ENCODE measurements at places on chromosomes 5 and 9.

DNA sequence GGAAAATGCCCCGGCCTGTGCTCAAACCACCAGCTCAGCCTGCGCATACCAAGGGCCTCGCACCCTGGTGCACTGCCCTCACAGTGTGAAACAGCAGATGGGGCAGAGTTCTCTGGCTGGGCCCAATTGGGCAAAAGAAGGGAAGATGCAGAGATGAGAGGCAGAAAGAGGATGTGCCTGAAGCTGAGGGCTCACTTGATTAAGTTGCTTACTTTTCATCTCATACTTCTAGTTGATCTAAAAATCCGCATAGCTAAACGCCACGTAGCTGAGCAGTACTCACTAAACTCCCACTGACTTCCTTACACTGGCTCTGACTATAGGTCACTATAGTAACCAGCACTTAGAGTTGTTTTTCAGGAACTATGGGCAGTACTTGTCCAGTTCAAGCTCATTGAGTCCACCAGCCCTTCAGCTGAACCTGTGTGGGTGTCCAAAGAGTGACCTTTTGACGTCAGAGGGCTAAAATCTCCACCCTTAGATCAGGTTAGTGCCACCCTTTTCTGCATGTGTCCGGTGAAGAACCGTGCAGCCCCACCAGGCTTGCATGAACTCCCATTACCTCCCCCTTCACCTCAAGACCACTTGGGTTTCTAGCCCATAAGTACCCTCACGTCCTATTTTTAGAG, 215.2 kb downstream of the AUH start:
- no peak for DNase-seq

- DNase-seq, result no peak
Observed at GRCh38 chr9:27473111-27473529, 51.0 kb upstream of the IFNK start.

- no peak for DNase-seq
Observed at GRCh38 chr5:158715592-158715991, 384.1 kb downstream of the EBF1 start.

DNA sequence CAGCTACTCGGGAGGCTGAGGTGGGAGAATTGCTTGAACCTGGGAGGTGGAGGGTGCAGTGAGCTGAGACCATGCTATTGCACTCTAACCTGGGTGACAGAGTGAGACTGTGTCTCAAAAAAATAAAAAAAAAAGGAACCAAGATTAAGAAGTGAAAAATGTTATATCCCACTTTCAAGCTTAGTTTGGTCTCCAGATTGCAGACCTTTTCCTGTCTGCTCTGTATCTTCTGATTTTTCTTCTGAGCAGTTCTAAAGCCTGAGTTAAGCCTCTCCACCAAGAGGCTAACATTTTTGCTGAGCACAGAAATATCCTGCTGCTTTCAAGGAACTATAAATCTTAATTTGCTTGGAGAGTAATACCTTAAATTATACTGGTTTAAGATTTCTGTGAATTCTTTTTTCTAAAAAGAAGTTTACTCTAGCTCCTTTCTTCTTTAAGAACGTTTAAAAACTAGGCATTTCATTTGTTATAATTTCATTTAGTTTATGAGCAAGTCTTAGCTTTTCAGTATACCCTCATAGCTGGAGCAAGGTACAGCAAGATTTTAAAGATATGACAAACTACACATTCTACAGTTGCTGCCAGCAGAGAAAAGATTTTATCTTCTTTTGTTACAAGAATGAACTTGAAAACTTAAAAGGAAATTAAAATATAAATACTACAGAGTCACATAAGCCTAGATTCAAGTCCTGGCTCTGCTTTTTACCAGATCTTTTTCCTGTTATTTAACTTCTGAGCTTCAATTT, 55.0 kb downstream of the GARNL3 start:
- no peak for DNase-seq

DNA sequence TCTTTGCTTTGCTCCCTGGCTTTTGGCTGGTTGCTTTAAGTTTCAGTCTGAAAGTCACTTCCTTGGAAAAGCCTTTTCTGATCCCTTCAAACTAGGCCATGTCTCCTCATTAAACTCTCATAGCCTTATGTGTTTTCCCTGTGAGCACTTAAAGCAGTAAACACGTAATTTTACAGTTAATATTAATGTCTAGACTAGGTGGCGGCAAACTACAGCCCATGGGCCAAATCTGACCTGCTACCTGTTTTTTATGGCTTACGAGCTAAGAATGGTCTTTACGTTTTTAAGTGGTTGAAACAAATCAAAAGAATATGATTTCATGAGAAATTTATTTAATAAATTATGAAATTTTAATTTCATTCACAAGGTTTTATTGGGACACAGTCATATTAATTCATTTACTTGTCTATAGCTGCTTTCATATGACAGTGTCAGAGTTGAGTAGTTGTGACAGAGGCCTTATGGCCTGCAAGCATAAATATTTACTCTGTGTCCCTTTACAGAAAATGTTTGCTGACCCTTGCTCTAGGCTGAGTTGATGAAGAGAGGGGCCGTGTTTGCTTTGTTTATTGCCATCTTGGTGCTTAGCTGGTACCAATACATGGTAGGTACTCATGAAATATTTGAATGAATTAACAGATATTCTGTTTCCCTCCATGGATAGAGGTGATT, 7.4 kb downstream of the SLC44A1 start:
- no peak for DNase-seq

DNA sequence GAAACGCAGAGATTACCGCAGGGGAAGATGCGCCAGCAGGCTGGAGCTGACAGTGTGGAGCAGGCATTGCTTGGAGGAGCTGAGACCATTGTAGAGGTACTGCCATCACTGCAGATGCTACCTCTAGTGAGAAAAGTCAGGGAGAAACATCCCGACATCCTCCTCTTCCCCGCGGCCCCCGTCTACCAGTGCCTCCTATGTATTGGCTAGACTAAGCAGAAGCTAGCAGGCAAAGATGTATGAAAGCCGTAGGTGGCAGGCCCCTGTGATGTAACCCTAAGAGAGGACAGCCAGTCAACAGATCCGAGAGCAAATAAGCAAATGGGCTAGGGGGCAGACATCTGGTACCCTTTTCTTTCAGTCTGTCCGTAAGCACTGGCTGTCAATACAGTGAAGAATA, 115.5 kb upstream of the ACTBL2 start:
- DNase-seq, result no peak

- DNase-seq, result no peak
Observed at GRCh38 chr5:109163336-109163735, 246.4 kb downstream of the PJA2 start.

GRCh38 chr9:108351571-108351970, 504.2 kb downstream of the ACTL7B start:
- DNase-seq, result no peak

DNA sequence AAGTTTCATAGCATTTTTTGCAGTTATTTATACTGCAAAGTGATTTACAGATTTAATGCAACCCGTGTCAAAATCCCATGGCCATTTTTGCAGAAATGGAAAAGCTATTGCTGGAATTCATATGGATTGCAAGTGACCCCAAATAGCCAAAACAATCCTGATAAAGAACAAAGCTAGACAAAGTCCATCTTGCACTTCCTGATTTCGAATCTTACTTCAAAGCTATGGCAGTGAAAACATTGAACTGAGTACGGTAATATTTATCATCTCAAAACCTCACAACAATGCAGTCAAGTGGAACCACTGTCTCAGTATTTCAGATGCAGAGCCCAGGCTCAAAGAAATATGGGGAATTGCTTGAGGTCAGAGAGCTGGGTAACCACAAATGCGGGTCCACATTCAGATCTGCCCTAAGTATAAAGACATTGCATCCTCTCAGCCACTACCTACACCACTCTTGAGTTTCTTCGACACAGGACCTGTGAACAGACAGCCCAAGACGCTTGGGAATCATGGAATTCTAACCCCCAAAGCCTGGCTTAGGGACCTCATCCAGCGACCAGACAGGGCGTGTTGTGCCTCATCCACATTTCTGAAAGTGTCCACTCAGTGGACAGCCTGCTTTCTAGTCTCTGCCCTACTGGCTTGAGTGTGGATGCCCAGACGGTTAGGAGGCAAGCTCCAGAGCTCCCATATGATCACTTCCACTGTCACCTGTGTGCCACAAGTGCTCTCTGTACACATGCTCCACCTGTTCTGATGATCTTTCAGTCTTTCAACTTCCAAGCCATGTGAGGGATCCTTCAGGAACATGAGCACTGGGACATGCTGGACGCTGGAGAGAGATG, 39.3 kb upstream of the KCNIP1 start:
- no peak for DNase-seq

GRCh38 chr9:4301971-4302427, 2.1 kb upstream of the GLIS3 start:
- no peak for DNase-seq

DNA sequence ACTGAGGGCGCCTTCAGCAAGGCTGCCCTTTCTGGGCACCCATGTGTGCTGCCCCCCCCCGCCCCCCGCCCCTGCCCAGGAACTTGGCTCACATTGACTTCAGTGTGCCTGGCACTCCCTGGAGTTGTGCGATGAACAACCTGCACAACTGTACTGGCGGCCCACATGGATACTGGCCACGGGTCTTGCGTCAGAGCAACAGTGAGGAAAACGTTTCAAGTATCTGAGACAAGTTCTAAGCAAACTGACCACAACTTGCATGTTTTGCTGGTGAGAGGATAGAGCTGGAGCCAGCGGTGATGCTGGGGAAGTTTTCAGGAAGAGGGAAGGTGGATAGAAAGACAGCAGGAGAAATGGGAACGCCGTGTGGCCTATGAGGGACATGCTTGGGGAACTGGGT, 45.4 kb downstream of the HABP4 start:
- DNase-seq, result no peak

GRCh38 chr5:90223756-90224155, 185.8 kb downstream of the CETN3 start:
- DNase-seq, result no peak

- DNase-seq, result no peak
Observed at GRCh38 chr9:84597131-84597530, 72.4 kb upstream of the NTRK2 start.

DNA sequence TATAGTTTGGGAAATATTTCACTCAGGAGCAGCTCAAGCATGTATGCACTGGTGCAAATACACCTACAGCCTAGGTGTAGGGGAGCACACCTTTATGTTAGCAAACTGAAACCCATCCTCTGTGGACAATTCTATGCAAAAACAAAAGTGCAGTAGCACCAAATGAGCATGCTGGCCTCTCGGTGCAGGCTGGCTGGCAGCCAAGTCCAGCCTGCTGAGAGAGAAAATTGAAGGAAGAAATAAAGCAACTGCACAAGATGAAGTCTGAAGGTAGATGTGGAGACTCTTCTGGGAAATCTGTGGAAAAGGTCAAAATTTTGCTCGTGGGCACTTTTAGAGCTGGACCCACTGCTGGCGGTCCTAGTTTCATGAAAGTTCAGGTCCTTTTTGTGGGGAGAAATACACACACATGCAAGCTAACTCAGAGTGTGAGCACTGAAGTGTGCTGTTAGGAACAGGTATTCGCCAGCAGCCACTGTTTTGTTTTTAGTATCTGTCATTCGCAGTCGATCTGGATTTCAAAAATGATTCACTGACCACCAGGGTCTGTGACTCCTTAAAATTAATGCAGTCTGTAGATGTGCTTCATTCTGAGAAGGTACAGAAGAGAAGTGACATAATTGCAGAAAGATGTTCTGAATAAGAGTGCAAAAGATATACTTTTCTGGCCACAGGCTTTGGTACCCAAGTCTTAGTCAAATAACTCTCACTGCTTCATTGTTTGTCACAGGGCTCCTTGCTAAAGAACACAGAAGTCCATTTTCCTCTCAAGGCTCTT, 281.7 kb downstream of the PARP8 start:
- DNase-seq, result no peak

DNA sequence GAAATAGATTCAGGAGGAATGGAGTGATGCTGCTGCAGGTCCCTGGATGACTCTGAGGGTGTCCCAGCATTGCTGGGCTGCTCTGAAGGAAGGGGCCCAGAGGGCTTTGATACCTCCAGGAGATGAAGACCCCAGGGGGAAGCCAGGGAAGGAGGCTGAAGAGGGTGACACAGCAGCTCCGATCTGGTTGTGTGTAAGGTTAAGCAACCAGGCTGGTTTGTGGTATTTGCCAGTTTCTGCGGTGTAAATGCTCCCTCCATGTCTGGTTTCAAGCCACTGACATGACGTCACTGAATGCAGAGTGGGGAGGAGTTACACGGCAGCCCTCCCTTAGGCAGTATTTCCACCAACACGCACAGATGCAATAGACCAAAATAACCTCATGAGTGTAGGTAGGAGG, 40.0 kb upstream of the ORM1 start:
- DNase-seq, result no peak

DNA sequence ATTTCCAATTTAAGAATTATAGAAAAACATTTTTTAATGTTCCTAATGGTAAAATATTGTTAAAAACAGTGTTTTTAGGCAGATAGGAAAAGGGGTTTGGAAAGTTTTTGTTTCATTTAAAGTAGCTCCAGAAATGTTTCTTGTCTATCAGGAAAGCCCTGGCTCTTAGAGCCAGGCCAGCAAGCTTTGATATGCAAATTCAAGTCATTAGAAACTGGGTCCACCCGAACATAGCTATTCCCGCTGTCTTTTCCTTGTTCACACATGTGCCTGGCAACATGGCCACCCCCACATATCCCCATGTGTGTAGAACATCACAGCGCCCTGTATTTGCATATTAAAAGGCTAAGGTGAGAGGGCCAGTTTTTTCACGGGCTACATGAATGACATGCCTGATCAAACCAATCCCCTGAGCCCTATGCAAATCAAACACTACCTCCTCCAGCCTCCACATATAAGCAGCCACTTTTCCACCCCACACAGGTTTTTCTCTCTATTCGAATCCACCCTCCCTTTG, 925.3 kb upstream of the CDH10 start:
- no peak for DNase-seq

DNA sequence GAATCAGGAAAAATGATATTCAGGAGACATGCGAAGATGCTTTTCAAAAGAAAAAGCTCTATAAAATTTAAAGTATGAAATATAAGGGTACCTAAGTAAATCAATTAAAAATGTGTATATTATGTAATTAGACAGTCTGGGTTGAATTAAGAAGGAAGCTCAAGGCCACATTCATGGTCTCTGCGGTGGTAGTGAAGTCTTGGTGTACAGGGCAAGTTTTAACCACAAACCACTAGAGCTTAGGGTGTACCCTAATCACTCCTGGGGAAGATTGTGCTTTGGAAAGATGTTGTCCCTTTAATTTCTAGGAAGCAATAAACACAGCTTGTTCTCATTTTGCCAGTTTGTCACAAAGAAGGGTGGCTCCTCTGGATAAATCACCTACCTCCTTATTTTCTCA, 287.2 kb upstream of the ZNF608 start:
- no peak for DNase-seq
